ENCODE measurements at places on chromosomes 6 and 20.

GRCh38 chr6:125169522-125169921 lies 15.9 kb downstream of the TPD52L1 start:
- no peak for DNase-seq

DNA sequence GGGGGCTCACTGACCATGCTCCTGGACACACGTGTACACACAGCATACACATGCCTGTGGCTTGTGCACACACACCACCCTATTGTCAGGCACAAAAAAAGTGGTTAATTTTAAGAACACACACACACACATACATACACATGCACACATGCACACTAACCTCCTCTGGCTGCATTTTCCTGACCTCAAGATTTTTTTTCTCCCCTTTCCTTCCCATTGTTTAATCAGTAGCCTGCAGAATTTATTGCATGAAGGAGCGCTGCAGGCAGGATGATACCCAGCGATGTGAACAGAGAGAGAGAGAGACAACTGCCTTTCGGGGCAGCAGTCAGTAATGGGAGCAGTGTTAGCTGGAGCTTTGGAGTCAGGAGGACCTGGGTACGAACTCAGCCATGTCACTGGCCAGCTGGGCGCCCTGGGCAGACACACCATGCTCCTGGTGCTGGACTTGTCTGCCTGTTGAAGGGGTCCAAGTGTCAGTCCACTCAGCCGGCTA lies 990 bp upstream of the TRAF3IP2 start:
- DNase-seq: no peak

DNA sequence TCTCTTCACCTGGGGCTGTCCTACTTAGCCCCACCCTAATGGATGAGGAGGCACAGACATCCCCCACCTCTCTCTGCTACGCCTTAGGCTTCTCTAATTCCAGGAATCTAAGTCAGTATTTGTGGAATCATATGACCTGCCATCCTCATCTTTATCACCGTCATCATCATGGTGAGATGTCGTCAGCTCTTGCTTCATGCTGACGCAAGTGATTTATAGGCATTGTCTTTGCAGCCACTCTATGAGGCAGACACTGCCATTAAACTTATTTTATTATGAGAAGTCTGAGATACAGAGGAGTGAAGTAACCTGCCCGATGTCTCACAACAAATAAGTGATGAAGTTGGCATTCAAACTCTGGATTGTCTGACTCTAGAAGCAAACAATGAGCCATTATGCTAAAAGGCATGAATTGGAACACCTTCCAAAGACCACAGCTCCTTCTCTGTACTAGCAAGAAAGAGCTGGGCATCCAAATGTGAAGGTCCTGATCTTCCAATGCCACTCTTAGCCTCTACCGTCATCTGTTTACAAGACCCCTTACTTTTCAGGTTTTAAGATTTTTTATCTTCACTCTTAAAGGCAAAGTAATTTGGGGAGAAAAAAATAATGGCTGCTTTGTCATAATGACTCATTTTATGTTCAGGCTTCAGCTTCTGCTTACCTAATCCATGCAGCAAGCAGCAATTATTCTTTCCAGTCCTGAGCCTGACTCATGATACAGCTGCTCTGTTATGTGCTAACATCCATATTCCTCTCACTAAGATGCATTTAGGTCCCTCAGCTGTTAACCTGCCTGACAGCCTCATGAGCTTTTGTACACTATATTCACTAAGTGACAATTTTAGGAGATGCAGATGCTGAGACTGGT lies 113.7 kb upstream of the BCLAF1 start:
- no peak for DNase-seq

DNA sequence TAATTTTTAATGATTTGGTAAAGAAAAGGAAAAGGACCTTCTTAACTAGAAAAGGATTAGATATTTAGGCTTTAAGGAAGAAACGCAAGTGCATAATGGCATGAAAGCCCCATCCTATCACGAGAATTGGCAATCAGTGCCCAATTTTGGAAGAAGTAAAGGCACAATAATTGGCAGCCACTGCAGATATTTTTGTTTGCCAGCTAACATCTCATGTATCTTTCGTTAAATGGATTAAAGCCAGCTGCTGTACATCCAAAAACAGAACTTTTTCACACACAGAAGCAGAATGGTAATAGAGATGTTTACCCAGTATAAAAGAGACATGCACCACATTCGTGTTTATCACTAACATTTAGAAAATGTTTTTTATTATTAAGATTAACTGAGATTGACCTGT lies 180.3 kb downstream of the C6orf118 start:
- DNase-seq: no peak

DNA sequence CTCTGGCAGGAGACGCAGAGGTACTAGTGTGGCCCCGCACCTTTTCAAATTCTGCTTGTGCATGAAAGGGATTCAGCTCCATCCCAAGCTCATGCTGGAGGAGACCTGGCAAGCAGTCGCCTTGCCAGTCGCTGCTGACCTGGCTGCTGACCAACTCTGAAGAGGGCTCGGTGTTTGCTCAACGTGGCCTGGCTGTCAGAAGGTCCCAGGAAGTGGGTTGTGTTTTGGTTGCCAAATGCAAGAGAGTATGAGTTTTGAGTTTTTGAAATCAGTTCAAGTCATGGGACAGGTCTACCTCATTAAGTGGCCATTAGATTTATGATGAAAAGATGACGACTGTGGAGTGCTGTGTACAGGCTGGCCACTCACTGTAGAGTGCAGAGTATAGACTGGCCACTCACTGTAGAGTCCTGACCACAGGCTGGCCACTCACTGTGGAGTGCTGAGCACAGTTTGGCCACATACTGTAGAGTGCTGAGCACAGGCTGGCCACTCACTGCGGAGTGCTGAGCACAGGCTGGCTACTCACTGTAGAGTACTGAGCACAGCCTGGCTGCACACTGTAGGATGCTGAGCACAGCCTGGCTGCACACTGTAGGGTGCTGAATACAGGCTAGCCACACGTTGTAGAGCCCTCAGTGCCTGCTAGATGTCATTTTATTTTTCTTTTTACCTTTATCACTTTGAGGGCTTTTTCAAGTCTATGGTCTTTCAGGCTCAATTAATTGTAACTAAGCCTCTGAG lies 193.9 kb downstream of the ZNF217 start:
- DNase-seq: no peak

DNA sequence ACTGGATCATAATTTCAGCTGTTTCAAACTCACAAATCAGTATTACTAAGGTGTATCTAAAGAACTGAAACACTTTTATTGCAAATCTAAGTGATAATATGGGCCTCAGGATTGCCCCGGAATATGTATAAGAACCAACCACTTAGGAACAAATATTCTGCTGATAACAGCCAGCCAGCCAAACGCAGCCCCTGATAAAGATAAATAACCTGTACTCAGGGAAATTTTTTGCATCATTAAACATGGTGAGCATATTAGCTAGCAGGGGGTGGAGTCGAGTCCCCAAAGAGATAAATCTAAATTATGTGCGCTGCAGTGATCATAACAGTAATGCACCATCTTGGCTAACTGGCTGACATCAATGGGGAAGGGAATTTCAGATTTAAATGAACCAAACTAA lies 410.2 kb upstream of the MAP3K7 start:
- no peak for DNase-seq

- DNase-seq: no peak
Observed at GRCh38 chr6:96299525-96299924, 222.1 kb upstream of the UFL1 start.

Measured in GM12891 (cell line).